GM12878 (cell line): ENCODE measurements at places on chromosomes 6 and 20. TPM values are rescaled to one million over a fixed set of nuclear protein-coding genes. Genes with fewer than 3 reads are reported as not detected.
A peak's percentile ranks its signal among the peaks of the same experiment; 100 is the strongest.

DNA sequence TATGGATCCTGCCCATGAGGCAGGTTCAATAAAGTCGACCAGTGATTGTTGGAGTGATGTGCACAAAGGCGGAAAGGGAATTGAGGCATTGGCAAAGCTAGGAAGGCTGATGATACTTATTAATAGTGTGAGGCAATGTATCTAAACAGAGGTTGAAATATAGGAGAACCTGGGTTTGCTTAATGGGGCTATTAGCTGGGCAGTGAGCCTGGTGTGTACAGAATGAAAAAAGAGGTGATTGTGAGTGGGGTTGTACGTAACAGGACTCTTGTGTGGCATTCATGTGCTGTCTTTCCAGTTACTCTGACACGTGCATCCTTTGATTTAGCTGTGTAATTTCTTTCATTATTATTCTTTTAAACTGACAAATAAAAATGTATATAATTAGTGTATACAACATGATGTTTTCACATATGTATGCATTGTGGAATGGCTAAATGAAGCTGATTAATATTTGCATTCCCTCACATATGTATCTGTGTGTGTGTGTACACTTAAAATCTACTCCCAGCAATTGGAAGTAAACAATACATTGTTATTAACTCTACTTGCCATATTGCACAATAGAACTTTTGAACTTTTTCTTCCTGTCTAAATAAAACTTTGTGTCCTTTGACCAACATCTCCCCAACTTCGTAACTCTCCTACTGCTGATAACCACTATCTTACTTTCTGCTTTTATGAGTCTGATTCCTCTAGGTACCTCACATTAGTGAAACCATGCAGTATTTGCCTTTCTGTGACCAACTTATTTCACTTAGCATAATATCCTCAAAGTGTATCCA, 220.5 kb upstream of the SLC35B3 start:
- no peak overlapping the region for H3K27ac ChIP-seq
- H3K36me3 ChIP-seq: no peaks in the 10 kb centered on the region
- no peaks in the 10 kb centered on the region for H3K27me3 ChIP-seq
- DNase-seq: no peak

GRCh38 chr20:58010186-58010585, 218.3 kb downstream of the ANKRD60 start:
- no peak for DNase-seq
- no peak overlapping the region for H3K4me3 ChIP-seq
- no peak overlapping the region for H3K27ac ChIP-seq
- no peaks in the 10 kb centered on the region for H3K4me1 ChIP-seq
- H3K27me3 ChIP-seq: no peaks in the 10 kb centered on the region; the same call in 1 of the 2 replicates
- H3K36me3 ChIP-seq: no peaks in the 10 kb centered on the region

GRCh38 chr6:2783188-2783963, 18.2 kb downstream of the WRNIP1 start:
- H3K4me1 ChIP-seq: no peaks in the 10 kb centered on the region
- DNase-seq: no peak
- no peak overlapping the region for H3K27ac ChIP-seq
- peaks cover 24% of the 10 kb centered on the region for H3K36me3 ChIP-seq
- no peaks in the 10 kb centered on the region for H3K27me3 ChIP-seq

GRCh38 chr6:117530467-117531242, 48.2 kb downstream of the DCBLD1 start:
- H3K27ac ChIP-seq: no peak overlapping the region
- no peaks in the 10 kb centered on the region for H3K4me1 ChIP-seq
- no peaks in the 10 kb centered on the region for H3K36me3 ChIP-seq
- H3K4me3 ChIP-seq: no peak overlapping the region
- DNase-seq: no peak
- no peaks in the 10 kb centered on the region for H3K27me3 ChIP-seq

The ALDH8A1 gene
- total RNA-seq: 0.66 and 0.97 TPM in 2 replicates

The TPMT gene
- total RNA-seq: 7.9 and 8.2 TPM in 2 replicates

The ECT2L gene
- total RNA-seq: not detected in 2 replicates

- H3K27me3 ChIP-seq: peaks cover 2% of the 10 kb centered on the region; the same call in 1 of the 2 replicates
- H3K27ac ChIP-seq: no peak overlapping the region
- no peaks in the 10 kb centered on the region for H3K4me1 ChIP-seq
- H3K36me3 ChIP-seq: no peaks in the 10 kb centered on the region
- no peak overlapping the region for H3K4me3 ChIP-seq
These were observed 101.3 kb upstream of the SULF2 start for GRCh38 chr20:47886454-47887041.

- no peak for DNase-seq
- H3K27me3 ChIP-seq: no peaks in the 10 kb centered on the region
- no peak overlapping the region for H3K4me3 ChIP-seq
- H3K36me3 ChIP-seq: no peaks in the 10 kb centered on the region; the same call in 1 of the 2 replicates
- H3K27ac ChIP-seq: no peak overlapping the region
These were observed 29.2 kb downstream of the FIG4 start for GRCh38 chr6:109720311-109720710.

DNA sequence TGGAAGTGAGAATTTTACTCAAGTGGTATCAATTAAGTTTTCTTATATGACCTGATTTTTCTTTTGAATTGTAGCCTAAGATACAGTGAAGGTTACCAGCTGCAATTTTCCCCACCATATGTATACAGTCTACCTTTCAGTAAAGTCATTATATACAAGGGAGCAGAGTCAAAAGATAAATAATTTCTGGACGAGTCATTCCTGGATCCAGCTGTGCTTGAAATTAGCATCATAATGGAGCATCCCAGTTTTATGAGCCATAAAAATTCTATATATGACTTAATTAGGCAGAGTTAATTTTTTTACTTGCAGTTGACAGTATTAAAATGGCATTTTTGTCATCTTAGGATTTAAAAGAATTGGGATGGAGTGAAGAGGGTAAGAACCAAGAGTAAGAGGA, 1008.4 kb downstream of the PHF3 start:
- no peaks in the 10 kb centered on the region for H3K36me3 ChIP-seq
- H3K4me1 ChIP-seq: no peaks in the 10 kb centered on the region
- H3K27ac ChIP-seq: no peak overlapping the region
- DNase-seq: no peak
- H3K27me3 ChIP-seq: no peaks in the 10 kb centered on the region
- H3K4me3 ChIP-seq: no peak overlapping the region

The TCF21 gene
- 0.08 TPM in 1 of 2 replicates, not detected in the other for total RNA-seq

DNA sequence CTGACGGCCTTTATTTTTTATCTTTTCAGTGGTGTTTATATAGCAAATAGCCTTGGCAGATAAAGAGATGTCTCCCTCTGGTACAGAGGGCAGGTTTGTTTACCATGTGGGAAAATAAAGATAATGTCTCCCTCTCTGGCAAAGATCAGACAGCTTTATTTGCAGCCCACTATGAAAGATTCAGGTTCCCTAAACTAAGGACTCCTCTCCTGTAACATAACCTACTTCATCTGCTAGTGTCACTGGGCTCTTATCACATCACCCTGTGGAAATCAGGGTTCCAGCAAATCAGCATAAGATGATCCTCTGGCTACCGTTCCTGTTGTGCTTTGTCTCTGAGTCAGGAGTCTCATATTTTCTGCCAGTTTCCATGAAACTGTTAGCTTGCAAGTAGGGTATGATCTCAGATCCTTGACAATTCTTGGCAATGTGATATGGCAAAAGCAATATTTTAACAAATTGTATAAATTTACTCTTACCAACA, 3.1 kb downstream of the FBXL4 start:
- H3K4me3 ChIP-seq: no peak overlapping the region
- DNase-seq: no peak

GRCh38 chr6:27477318-27478013, 4.6 kb upstream of the ZNF184 start:
- no peak for DNase-seq
- H3K36me3 ChIP-seq: no peaks in the 10 kb centered on the region
- H3K4me1 ChIP-seq: no peaks in the 10 kb centered on the region
- H3K4me3 ChIP-seq: peak overlapping the region; percentile 78
- no peaks in the 10 kb centered on the region for H3K27me3 ChIP-seq
- H3K27ac ChIP-seq: no peak overlapping the region

The PTGIS gene
- 0.10 and 0.13 TPM in 2 replicates for total RNA-seq
